CD4-positive, alpha-beta T cell treated with Interleukin-15 for 4 hours (primary cell): ENCODE measurements at places on chromosomes 1 and 21.

GRCh38 chr1:4700801-4701200, 46.4 kb downstream of the AJAP1 start:
- DNase-seq, result no peak

GRCh38 chr1:182029379-182030331, 31.9 kb downstream of the ZNF648 start:
- DNase-seq, result peak; percentile 98

GRCh38 chr1:44862829-44863401, 19.9 kb upstream of the PTCH2 start:
- no peak for DNase-seq

- DNase-seq, result no peak
Observed at GRCh38 chr21:21673959-21674358, 675.8 kb downstream of the NCAM2 start.

GRCh38 chr1:223682502-223682901, 17.0 kb upstream of the CAPN8 start:
- DNase-seq, result no peak

- no peak for DNase-seq
Observed at GRCh38 chr1:34290831-34291230, 114.1 kb downstream of the C1orf94 start.

GRCh38 chr1:32179193-32179442, 357 bp upstream of the TXLNA start:
- DNase-seq, result no peak

DNA sequence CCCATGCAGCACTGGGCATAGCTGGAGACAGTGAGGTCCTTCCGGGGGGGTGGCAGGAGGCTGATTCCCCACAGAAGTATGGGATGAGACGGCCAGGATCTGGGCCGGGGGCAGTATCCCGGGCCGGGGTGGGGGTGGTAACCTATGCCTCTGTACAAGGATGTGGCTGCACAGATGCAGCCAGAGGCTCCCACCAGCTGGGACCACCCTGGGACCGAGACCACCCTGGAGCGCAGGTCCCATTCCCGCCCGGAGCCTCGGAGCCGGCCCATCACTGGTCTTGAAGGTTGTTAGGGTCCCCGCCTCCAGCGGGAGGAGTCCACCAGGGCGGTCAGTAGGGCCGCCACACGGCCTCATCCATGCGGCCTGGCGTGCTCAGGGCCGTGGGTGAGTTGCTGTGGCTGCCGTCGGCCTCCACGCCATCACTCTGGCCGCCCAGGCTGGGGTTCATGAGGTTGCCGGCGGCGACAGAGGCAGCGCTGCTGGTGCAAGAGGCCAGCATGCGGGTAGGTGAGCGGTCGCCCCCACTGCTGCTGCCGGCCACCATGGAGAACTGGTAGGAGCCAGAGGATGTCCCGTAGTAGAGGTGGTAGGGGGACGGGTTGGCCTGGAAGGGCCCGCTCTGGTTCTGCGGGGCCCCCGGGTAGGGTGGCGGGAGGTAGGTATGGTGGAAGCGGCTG, 28.1 kb downstream of the RUNX3 start:
- DNase-seq, result no peak

GRCh38 chr1:100423832-100424337, 71.6 kb downstream of the CDC14A start:
- DNase-seq, result peak; percentile 78

- DNase-seq, result no peak
Observed at GRCh38 chr1:235051521-235051920, 77.1 kb downstream of the TOMM20 start.

DNA sequence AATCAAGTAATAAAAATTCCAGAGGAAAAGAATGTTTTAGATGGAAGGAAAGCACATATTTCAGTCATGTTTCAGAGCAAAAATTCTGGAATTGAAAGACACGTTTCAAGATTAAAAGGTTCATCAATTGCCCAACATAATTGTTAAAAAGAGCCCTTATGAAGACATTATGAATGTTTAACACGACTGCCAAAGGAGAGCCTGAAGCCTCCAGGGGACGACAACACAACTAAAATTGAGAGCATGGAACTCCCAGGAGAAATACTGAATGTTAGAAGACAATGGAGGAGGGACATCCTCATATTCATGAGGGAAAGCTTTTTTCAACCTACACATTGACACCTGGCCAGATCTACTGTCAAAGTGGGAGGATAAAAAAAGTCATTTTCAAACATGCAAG, 16.0 kb downstream of the OR2T11 start:
- peak; percentile 45 for DNase-seq

- no peak for DNase-seq
Observed at GRCh38 chr1:230237805-230238204, 170.8 kb downstream of the GALNT2 start.

DNA sequence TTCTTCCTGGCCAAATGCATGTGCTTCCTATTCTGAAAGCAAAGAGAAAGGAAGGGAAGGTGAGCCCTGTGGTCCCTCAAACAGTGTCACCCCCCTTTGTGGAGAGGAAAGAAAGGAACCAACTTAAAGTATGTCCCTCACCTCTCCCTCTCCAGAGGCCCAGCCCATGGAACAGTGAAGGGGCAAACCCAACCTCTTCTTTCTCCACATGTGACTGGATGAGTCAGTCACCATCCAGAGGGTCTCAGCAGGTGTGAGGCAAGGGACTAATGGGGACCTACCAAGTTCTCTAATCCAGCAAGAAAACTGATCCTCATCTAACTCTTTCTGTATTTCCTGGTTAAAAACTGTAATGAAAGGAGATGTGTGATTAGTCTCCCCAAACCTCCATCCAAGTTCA, 145.7 kb downstream of the EDEM3 start:
- DNase-seq, result no peak

GRCh38 chr1:181014477-181015250, 8.0 kb downstream of the STX6 start:
- DNase-seq, result no peak

GRCh38 chr1:170126696-170127095, 19.1 kb upstream of the NTMT2 start:
- DNase-seq, result no peak

DNA sequence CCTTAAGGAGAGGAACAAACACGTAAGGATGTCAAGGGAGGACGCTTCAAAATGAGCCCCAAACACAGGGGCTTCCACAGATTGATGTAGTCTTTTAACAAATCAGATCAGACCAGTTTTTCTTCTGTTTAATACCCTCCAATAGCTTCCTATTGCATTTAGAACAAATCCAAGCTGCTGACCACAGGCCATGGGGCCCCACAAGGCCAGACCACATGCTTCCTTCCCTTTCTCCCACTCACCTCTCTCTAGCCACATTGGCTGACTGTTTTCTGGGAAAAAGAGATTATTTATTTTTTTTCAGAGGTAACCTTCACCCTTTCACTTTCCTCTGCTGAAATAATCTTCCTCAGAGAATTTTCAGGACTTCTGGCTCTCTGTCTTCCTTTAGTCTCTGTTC, 380.6 kb downstream of the SIPA1L2 start:
- DNase-seq, result no peak

DNA sequence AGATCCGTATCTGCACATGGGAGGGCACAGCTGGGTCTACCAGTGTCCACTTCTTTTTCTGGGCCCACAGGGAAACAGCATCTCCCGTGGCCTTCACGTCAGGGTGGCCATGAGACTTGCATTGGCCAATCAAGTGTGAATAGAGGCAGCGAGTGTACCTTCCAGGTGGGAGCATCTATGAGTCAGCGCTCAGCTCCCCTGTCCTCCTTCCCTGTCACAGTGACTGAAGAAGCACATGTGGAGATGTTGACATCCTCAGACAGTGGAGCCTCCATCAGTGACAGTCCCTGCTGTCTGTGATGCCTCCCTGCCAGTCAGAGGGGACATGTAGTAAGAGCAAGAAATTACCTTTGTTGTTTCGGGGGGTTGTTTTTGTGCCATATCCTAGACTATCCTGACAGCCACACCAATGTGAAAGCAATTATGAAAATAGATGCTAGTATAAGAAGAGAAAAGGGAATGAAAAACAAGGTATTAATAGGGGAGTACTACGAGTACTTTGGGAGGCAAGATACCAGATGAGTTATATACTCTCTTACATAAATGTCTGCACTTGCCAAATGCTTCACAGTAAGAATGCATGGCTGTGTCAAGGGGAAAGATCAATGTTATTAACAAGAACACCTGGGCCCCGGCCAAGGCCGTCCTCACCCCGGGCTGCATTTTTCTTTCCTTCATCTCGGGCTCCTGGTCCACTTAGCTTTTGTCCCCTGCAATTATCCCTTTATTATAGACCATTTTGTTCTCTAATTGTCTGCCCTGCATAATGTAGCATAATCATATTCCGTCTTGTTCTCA, 86.0 kb downstream of the MATN1 start:
- DNase-seq, result no peak

- no peak for DNase-seq
Observed at GRCh38 chr1:232613752-232614381, 16.1 kb downstream of the SIPA1L2 start.

DNA sequence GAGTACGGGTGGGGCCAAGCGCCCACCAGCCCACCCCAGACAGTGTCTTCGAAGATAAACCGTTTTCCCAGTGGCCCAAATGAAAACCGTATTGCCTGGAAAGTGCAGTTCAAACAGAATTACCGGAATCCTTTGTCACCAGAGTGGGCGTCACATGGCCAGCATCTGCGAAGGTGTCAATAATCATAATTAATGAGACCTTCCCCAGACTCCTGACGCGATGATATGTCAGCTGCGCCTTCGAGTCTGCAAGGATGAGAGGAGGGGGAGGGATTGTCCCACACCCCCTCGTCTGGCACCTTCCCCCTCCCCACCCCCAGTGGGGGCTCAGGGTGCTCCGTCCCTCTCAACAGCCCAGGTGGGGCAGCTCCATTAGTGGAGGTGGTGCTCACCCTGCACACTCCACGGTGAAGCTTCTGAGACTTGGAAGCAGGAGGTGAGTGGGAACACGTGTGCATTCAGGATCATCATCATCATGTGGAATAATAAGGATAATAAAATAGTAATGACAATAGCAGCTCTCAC, 215.1 kb downstream of the PTPRU start:
- no peak for DNase-seq

DNA sequence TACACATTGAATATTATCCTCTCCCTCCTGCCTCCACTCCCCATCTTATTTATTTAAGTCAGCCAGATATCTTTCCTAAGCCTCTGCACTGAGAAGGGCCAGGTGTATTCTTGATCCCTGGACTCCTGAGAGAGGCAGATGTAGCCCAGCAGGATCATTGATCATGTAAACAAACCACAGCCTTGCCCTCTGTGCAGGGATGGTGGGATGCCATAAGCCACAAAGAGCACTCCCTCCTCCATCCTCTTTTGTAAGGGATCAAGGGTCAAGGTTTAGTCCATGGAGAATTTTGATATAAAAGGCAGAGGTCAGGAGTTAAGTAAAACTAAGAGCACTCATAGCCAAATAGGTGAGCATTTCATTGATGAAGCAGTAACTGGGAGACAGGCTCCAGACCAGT, 17.3 kb downstream of the PHGDH start:
- no peak for DNase-seq

- DNase-seq, result no peak
Observed at GRCh38 chr21:15627011-15627410, 102.8 kb upstream of the USP25 start.

GRCh38 chr21:10272216-10272615, 249.2 kb upstream of the TPTE start:
- DNase-seq, result no peak

- peak; percentile 20 for DNase-seq
Observed at GRCh38 chr1:169368406-169368769, 393 bp downstream of the BLZF1 start.

DNA sequence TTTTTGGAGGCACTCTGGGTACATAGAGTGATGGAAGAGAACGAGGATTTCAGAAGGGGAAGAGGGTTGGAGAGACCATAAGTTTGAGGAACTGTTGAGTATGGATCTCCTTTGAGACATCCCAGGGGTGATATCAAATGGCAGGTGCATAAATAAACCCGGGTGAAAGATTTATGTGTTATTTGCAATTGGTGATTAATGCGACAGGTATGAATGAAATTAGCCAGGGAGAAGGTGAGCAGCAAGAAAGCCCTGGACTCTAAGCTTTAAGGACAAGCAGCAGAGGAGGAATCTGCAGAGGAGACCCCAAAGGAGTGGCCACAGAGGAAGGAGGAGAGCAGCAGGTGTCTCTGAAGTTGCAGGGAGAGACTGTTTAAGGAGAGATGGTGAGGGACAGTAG, 8.8 kb upstream of the REN start:
- no peak for DNase-seq
